ENCODE measurements at places on chromosomes 2 and 18.

DNA sequence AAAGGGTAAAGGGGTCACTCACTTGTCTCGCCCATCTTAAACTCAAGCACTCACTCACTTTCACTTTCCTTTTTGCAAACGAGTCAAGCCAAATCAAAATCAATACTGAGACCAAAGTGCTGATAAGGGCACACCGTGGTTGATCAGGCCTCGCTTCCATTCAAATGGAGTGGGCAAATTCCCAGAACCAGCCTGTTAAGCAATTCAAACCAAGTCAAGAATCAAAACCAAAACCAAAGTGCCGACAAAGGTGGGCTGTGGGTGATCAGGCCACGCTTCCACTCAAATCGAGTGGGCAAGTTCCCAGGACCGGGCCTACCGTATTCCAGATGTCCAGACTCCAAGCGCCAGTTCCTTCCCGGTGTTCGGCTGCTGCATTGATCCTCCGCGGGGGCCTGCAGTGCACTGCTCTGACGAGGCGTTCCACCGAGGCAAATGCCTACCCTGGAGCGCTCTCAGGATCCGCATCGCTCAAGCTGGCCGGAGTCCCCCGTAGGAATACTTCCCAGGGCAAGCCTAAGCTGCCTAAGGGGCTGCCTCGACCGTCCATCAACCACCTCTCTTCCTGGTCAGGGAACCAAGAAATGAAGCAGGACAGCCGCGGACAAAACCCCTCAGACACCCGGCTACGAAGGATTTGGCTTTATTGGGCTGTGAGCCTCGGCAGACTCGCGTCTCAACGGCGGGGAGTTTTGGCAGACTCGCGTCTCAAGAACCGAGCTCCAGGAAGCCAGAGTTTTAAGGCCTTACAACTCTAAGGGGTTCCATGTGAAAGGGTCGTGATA is 89.9 kb upstream of the SLC1A4 start:
- DNase-seq: no peak

DNA sequence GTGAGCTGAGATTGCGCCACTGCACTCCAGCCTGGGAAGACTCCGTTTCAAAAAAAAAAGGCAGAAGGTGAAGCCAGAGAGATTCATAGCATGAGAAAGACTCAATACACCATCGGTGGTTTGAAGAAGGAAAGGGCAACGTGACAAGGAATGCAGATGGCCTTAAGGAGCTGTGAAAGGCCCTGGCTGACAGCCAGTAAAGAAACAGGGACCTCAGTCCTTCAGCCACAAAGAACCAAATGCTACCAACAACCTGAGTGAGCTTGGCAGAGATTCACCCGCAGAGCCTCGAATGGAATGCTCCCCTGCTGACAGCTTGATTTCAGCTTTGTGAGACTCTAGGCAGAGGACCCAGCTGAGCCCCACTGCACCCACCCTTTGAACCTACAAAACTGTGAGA is 154.9 kb upstream of the NDUFV2 start:
- DNase-seq: no peak

DNA sequence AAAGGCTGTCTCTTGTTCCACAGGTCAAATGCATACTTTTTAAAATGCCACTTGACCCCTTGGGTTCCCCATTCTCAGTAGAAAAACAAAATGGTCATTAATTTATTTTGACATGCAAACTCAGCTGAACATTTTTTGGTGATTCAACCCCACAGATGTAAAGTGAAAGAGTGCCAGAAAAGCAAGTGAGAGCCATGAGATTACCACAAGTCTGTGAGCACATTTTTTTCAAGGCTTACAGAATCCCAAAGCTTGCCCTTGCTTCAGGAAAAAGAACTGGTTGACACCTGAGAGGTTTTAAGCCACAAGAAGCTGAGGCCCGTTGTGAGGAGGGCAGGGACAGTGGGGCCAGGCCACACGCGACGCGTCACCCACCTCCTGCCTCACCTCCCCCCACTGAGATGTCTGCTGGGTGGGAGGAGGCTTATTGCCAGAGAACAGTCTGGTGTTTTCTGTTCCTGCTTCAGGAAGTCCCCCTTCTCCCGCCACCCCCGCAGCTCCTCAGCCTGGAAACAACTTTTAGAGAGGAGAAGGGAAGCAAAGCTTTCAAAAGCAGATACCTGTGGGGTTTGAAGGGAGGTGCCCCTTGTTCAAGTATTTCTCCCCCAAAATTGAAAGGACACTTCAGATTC is 70.4 kb upstream of the CYP1B1 start:
- DNase-seq: peak; percentile 97

DNA sequence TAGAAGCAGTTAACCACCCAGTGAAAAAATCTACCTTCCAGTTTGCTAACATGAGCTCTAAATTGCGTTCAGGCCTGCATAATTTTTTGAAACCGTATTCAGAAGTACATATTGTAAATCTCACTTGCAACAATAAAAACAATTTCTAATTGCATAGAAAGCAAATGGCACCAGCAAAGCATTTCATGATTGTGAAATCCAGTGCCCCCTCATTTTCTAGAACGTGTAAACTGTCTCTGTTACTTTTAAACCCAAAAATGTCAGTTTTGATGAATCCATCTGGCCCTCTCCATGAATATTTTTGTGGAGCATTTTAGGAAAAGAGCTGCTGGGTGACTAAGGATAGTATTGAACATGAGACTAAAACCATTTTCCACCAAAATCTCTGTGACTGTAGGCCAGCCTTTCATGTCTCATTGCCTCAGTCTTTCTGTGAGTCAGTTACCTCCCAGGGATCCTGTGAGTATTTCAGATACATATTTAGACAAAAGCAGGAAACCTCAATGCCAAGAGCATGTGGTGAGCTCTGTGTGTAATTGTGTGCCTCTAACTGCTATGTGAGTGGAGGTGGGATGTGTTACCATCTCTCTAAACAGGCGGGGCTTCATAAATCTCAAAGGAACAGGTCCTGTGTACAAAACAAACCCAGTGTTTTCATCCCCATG is 477.8 kb upstream of the DCC start:
- DNase-seq: no peak

DNA sequence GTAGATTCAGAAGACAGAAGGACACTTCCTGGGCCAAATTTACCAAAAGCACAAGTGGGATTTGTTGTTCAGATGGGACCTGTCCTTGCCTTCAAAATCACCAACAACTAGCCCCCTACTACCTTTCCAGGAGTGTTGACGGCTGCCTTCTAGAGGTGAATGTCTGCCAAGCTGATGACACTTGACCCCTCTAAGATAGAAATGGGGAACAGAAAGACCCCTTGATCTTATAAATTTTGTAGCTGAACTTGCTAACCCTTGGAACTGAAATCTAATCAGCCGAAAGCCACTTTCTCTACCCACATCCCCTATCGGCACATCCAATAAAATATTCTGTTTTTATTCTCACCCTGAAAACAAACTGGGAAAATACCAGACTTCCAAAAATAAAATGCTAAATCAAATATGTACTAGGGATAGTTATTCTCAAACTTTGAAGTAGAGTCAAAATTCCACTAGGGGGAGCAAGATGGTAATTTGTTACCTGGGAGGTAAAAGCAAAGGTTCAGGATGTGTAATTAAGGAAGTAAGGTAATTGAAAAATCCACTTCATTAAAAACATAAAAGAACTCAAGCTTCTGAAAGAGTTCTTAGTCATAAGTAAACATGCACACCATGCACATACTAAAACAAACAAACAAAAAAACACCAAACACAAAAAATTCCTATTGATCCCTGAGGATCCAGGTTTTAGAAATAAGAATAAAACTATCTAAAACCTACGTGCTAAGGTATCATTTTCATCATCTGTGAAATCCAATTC is 119.2 kb downstream of the ANKRD44 start:
- no peak for DNase-seq

DNA sequence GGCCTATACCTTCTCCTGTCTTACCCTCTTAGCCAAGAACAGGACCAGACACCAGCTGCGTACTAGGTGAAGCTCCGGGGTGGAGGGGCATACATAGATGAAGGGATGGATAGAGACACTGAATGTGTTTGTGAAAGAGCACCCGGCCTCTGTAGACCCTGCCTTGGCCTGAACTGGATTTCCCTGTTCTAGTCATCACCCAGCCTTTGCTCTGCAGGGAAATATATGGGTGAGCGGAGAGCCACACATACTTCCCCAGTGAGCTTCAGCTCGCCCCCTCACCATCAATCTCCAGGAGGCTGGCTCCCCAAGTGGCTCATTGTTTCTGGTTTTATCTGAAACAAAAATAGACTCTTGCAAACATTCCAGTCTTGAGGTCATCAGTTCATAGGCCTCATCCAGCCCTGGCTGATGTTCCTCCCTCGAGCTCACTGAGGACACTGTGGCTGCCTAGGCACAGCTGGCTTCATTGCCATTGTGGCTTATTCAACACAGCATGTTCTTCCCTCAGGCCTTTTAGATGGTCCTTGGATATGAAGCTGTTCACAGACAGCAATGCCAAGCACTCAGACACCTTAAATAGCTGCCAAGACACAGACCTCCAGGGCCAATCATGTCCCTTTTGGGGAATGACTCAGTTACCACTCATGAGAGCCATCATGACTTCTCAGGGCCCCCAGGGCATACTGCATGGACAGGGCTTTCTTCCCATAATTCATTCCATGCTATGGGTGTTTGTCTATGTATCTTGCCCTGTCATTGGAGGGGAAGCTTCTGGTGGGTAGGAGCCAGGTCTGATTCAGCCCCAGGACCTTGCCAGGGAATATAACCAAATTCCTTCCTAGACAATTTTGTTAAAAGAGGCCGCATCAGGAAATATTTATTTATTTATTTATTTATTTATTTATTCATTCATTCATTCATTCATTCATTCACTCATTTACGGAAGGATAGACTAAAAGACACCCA is 82.4 kb downstream of the TTC32 start:
- DNase-seq: peak; percentile 95

- DNase-seq: no peak
These were observed 45.7 kb downstream of the STAT4 start for GRCh38 chr2:191105082-191105481.

- peak; percentile 72 for DNase-seq
These were observed 267.4 kb downstream of the PHLPP1 start for GRCh38 chr18:62982600-62983251.

GRCh38 chr2:128444121-128444771 is 125.6 kb upstream of the HS6ST1 start:
- DNase-seq: peak; percentile 49

GRCh38 chr2:145860083-145860482 is 1340.2 kb upstream of the ZEB2 start:
- DNase-seq: no peak

GRCh38 chr2:235230821-235231601 is 262.8 kb upstream of the AGAP1 start:
- DNase-seq: no peak

DNA sequence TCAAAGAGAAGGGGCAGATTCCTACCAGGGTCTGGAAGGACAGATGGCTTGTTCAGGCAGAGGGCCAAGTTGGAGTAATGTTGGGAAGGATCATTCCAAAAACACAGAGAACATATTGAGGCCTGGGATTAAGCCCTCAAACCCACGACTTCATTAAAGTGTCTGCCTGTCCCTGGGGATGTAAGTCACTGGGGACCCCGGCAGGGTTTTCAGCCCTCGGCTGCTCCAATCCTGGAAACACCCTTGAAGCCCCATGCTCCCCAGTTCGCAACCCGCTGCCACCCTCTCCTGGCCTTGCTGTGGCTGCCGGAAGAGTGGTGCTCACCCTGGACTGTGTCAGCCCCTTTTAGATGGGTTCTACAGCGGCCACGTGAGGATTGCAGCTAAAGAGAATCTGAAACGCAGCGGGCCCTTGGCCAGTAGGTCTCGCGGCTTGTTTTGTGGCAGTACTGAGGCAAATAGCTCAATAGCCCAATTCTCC is 79.9 kb downstream of the EPAS1 start:
- DNase-seq: peak; percentile 47

- no peak for DNase-seq
These were observed 23.4 kb upstream of the RMP24 start for GRCh38 chr18:35949090-35949489.

- no peak for DNase-seq
These were observed 32.8 kb downstream of the MYOM1 start for GRCh38 chr18:3186678-3187658.

GRCh38 chr18:76370686-76371085 is 124.4 kb downstream of the ZNF516 start:
- DNase-seq: no peak

DNA sequence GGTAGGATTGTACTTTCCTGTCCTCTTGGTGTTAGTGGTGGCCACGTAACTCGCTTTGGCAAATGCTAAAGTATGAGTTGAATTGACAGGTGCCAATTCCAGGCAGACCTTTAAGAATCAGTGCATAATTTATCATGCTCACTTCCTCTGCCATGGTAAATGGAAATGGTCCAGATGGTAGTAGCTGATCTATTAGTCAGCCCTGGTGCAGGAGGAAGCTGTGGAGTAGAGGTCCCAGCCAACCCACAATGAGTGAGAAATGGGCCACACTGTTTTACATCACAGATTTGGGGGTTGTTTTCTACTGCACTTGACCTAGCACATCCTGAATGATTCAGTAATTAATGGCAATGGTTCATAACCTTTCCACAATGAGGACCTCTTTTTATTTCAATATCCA is 104.4 kb downstream of the RGPD3 start:
- no peak for DNase-seq

GRCh38 chr2:104853534-104854497 is at the start of gene POU3F3:
TSS of gene POU3F3 (plus strand) at chr2:104854115. CDS start at chr2:104855511, 1,396 bp downstream.
- DNase-seq: peak; percentile 98

- DNase-seq: peak; percentile 50
These were observed 29.0 kb upstream of the TAF1B start for GRCh38 chr2:9814129-9814868.

DNA sequence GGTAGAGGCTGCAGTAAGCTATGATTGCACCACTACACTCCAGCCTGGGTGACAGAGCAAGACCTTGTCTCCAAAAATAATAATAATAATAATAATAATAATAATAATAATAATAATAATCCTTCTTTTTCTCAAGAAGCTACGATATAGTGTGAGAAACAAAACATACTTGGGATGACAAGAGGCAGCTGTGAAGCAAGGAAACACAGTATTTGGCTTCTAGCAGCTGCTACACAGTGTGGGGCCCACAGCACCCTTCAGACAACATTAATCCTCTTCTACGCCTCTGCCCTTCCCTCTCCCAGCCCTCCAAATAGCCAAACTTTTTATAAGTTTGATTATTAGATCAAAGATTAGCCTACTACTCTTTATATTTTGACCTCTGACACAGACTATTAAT is 62.2 kb downstream of the MYOM1 start:
- no peak for DNase-seq

GRCh38 chr2:83071914-83072313 is 1387.2 kb downstream of the SUCLG1 start:
- no peak for DNase-seq

GRCh38 chr2:30437809-30438548 is 9.1 kb upstream of the LCLAT1 start:
- no peak for DNase-seq

- DNase-seq: no peak
These were observed 59.5 kb downstream of the R3HDM1 start for GRCh38 chr2:135590619-135591260.

- DNase-seq: peak; percentile 12
These were observed 131.5 kb downstream of the UXS1 start for GRCh38 chr2:106062627-106063026.

GRCh38 chr2:182224669-182225068 is 202.2 kb downstream of the PDE1A start:
- no peak for DNase-seq

DNA sequence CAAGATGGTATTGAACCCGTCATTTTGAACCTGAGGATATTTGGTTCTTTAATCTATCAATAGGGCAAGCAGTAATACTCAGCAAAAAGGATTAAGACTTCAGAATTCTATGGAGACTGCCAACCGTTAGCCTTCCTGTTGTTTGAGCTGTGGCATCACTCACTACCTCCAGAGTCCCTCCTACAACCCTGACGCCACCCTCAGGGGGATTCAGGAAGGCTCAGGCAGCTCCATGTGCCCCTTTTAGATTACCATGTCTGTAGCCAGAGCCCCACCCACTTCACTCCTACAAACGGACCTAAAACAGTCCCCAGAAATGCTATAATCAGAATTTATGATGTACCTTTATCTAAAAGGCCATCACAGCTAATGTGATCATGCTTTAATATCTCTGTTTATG is 172.9 kb downstream of the EPHA4 start:
- DNase-seq: no peak
